Dorsolateral prefrontal cortex (tissue), 122 donors: ENCODE measurements at places on chromosomes 16 and 17.

DNA sequence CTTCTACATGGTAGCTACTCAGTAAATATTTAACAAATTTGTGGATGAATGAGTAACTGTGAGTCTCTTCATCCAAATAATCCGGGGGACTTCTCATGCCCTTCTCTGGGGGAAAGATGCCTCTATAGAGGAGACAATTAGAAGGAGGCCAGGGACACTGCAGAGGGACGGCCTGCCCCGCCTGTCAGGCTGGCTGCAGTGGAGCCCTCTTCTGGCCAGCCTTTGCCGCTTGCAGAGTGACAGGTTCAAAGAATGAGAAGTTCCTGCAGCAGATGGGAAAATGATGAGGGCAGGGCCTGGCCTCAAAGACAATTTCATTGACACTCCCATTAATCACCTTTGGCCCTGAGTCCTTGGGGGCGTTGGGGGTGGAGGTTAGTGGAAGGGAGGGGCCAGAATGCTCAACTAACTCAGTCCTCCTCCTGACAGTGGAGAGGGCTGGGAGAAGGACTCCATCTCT, 339.0 kb downstream of the MAF start:
- DNase-seq, result peak; percentile 9

GRCh38 chr16:20675488-20676267, 21.8 kb downstream of the ACSM1 start:
- no peak for DNase-seq

DNA sequence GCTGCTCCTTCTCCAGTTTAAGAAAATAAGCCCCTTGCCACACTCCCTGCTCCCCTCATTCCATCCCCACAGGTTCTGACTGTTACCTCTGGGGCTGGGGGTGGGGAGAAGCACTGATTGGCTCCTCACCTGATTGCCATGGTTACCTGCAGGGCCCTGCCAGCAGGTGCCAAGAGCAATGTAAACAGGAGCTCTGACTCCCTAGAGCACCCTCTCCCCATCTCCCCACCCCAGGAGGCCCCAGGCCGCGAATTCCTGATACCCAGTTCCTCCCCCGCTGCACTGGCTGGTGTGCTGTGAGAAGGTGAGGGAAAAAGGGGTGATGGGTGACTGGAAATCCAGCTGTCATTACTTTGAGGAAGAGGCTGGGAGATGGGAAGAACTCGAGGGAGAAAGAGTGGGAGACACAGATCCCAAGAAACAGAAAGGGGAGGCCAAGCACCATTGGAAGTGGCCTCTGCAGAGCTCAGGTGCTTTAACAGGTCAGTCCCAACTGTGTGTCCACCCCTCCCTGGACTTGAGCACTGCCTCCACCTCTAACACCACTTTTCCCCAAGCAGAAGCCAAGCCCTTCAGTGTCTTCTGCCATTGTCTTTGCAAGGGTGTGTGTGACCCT, 4.5 kb downstream of the PCGF2 start:
- DNase-seq, result no peak

GRCh38 chr16:85461022-85461813, 151.9 kb upstream of the GSE1 start:
- no peak for DNase-seq

DNA sequence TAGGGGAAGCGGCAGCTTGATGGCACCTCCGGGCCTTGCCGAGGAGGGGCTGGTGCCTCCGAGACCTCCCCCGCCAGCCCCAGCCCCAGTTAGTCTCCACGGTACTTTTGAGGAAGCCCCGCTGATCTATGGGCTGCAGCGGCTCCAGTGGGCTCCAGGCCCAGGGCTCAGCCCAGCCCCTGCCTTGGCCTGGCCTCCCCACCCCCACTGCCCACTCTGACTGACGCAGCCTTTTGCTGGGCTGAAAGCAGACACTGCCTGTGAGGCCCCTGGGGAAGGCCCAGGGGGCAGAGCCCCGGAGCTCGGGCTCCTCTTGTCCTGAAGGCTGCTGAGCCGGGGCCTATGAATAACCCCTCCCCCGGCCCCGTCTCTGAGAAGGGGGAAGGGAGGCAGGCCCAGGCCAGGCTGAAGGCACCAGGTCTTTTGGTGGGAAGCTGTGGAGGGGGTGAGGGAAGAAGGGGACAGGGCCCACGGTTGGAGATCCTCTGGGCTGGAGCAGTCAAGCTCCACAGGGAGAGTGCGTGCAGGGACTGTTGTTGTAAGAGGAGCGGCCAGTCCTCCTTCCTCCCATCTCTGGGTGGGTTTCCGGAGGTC, 7.5 kb upstream of the SMTNL2 start:
- no peak for DNase-seq
